ENCODE measurements at places on chromosomes 2 and 18. TPM values are rescaled to one million over a fixed set of nuclear protein-coding genes. Genes with fewer than 3 reads are reported as not detected.

Gene MAL
- 188 TPM for total RNA-seq

Gene CHRNA1
- total RNA-seq: not detected

Gene TXNDC2
- not detected for total RNA-seq

Gene LYPD6B
- not detected for total RNA-seq

Gene ADGRF3
- total RNA-seq: 5.8 TPM

Gene MEP1B
- not detected for total RNA-seq

Gene CHN1
- 0.50 TPM for total RNA-seq

Gene GRP
- total RNA-seq: not detected

Gene LBH
- total RNA-seq: 100 TPM

Gene CYP1B1
- total RNA-seq: 1.9 TPM
